ENCODE measurements at places on chromosomes 2 and 18.

DNA sequence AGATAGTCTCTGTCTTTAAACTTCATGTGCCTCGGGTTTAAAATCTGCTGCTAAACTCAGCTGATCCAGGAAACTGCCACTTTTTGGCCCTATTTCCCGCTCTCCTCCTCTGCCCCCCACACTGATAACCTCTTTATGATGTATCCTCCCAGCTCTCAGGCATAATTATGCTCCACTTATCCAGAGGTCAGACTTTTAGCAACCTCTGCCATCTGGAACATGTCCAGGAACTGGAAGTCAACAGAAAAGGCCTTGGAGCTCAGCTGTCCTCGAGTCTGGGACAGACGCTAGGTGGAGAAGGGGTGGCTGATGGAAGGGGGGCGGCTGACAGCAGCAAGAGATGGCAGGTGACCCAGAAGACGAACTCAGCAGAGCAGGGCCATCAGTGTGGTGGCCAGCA, 41.2 kb downstream of the ASAP2 start:
- DNase-seq = no peak

GRCh38 chr2:110904116-110904778, 171.9 kb downstream of the ACOXL start:
- DNase-seq = no peak

- no peak for DNase-seq
These were observed 237.4 kb downstream of the MYCN start for GRCh38 chr2:16177671-16178180.

- no peak for DNase-seq
These were observed 221.0 kb downstream of the ZNF407 start for GRCh38 chr18:74818516-74819175.

DNA sequence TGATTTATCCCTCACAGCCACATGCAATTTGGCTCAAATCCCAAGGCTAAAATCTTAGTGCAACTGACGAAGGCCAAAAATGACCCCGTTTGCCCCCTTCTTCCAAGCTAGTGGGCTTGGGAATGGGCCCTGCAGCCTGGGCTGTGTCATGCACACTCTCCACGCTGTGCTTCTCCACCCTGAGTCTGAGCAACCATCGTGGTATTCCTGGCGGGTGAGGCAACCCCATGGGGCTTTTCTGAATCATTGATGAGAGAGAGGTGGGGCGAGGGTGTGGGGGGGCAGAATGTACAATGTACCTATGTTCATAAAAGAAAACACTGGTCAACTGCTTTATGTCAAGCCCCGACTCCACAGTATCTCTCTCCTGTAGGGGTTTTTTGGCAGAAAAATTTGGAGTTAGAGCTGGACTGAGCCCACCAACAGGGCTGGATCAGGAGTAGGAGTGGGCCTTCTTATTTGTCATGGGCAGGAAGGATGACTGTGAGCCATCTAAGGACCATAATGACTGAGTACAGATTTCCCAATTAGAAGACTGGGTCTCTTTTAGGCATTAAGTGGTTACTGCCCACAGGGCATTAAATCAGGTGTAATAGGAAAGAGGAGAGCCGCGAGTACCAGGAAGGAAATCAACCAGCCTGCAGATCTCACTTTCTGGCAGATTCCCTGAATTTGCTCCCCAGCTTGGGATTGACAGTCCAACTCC, 8.9 kb downstream of the SULT1C2 start:
- DNase-seq = no peak

DNA sequence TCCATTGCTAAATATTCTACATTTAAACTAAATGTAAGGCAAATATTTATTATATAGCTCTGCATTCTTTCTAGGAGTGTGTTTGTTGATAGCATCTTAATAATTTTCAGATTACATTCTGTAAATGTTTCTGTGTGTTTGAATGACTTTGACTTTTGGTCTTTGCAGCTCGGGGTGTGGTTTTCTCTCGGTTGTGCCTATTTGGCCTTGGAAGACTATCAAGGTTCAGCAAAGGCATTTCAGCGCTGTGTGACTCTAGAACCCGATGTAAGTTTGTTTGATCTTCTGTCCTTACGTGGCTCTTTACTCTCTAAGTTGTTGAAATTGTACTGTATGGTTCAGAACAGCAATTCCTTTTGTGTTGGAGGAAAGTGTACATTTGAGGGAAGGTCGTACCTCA, 149.9 kb downstream of the TTC27 start:
- DNase-seq = no peak

DNA sequence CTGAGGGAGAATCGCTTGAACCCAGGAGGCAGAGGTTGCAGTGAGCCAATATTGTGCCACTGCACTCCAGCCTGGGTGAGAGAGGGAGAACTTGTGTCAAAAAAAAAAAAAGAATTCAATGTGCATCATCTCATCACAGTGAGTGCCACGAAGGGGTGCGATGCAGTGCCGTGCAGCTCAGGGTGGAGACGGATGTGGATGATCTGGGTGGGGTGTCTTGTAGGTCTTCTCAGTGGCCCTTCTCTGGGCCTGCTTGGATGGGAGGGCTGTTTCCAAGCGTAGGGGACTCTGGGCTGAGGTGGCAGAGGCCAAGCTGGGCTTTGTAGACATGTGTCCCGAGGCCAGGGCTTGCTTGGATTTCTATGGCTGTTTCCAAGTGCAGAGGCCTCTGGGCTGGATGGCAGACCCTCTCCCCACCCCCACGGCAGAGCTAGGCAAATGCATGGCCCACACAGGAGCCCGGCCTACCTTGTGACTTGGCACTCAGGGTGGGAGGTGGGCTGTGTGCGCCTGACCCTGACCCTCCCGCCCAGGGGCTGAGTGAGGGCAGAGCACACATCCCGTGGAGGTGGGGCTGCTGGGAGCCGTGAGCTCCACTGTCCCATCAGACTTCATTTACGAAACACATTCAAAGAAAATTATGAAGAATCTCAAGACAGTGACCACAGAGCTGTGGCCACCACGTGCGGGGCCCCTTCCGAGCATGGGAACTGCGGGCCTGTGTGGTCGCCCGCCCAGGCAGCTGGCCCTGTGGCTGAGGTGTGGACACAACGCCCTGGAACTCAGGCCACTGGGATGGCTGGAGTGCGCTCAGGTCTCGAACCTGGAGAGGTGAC, 76.4 kb downstream of the ASB1 start:
- DNase-seq = no peak

- no peak for DNase-seq
These were observed 40.9 kb downstream of the EVA1A start for GRCh38 chr2:75519843-75520242.

DNA sequence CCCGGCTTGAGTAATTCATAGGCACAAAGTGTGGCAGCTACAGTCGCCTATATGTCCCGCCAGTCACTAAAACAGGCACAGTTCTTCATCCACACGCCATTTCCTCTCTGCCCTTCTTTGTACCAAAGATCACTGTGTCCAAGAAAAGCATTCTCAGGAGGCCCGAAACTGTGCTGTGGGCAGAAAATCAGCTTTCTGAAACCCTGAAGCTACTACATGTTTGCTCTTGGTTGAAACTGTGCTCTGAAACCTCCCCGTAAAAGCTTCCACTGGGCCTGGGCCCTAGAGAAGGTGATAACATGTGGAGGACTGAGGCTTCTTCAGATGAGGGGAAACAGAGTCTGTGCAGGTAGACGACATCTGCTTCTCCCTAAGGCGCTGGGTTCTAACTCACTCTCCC, 75.6 kb upstream of the ID2 start:
- DNase-seq = no peak

DNA sequence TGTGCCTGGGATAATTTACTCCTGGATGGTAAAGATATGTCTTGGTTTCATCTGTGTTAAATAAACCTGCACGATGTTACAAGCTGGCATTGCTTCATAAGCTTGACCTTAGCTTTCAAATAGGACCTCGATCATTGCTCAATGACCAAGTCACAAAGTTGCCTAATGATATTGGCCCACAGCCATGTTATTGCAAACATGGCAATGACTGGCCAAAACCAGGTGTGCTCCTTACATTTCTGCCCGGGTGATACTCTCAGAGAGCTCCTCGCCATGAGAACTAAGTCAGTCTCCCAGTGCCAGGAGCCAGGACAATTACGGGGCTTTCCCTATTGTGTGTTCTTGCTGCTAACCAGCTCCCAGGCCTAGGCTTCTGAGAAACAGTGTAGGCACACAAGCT, 72.5 kb upstream of the CYP1B1 start:
- DNase-seq = no peak

GRCh38 chr2:74020702-74021406, 36.1 kb downstream of the TET3 start:
- no peak for DNase-seq

DNA sequence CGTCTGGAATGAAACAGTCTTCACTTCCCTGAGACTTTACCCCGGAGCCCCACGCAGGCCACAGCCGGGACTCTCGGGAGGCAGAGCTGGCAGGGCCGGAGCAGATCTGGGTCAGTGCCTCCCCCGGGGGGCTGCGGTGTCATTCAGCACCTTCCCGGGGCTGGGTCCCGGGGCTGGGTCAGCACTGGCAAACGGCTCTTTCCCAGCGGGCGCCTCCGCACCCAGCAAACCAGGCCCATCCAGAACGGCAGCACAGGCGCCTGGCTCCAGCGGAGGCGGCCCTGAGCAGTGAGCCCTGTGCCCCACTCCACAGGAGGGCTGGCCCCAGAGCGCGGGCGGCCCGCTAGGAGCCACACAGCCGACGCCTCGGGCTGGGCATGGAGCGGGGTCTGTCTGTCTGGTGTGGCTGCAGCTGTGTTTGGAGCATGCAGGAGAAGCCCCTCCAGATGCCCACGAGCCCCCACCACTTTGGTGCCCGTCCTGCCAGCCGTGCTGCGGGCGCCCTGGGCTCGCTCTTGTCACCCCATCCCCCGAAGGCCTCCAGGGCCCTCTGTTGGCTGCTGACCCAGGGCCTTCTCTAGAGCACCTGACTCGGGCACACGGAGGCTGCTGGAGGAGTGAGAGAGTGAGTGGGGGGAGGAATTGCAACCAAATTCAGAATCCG, 132.1 kb upstream of the CTDP1 start:
- DNase-seq = no peak

- no peak for DNase-seq
These were observed 116.4 kb downstream of the NDUFA10 start for GRCh38 chr2:239908744-239909143.

DNA sequence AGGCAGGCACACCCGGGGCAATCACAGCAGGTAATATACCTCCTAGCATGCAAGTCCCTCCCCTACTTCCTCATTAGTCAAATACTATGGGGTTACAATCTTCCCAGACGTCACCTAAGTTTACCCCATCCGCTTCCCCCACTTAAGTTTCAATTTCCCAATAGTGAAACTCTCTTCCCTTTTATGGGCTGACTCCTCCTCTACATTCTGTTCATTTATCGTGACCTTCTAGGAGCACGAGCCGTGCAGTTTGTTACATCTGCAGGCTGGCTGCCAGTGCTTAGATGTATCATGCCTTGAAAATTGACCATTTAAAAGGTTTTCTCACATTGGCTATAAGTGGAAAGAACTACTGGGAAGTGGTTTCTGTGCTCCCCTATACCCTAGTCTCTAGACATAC, 1357.8 kb upstream of the CRIM1 start:
- no peak for DNase-seq

GRCh38 chr2:232320443-232320803, 58.1 kb upstream of the ALPP start:
- no peak for DNase-seq

GRCh38 chr18:76384114-76384790, 110.8 kb downstream of the ZNF516 start:
- DNase-seq = no peak

GRCh38 chr2:70978341-70979179, at the start of gene ANKRD53:
TSS of gene ANKRD53 (plus strand) at chr2:70978630. CDS start at chr2:70978646, 16 bp downstream.
- DNase-seq = no peak

GRCh38 chr18:31970617-31971016, 27.7 kb upstream of the TRAPPC8 start:
- no peak for DNase-seq

GRCh38 chr2:201886504-201886903, 80.2 kb downstream of the CDK15 start:
- DNase-seq = no peak

GRCh38 chr2:180787330-180787729, 193.1 kb upstream of the UBE2E3 start:
- DNase-seq = no peak

DNA sequence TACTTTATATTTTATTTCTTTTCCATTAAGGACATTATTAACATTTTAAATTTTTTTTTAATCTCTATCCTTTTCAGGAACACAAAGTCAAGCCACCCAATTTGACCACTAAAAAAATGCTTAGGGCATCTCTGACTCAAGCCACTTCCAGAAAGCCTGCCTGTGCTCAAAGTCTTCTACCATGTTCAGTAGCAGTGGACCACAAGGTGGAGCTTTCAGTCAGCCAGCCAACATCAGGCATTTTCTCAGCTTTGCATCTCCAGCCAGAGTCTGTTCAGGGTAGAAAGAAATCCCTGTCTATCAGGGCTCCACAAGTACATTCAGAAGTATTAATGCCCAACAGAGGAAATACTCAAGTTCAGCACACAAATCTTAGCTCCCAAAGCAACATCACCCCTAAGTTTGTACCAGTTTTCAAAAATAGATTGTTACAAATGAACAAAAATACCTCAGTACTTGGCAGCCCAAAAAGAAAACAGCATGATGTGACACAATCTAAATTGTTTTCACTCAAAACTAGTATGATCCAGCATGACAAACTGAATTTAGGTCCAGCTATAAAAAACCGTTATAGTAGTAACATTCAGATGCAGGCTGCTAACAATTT, 37.6 kb downstream of the C18orf63 start:
- DNase-seq = peak; percentile 25

GRCh38 chr2:240168041-240168440, 27.6 kb upstream of the OTOS start:
- no peak for DNase-seq

GRCh38 chr18:70074116-70074515, 126.4 kb upstream of the CD226 start:
- no peak for DNase-seq

GRCh38 chr2:64423303-64423702, 30.7 kb upstream of the LGALSL start:
- DNase-seq = no peak

DNA sequence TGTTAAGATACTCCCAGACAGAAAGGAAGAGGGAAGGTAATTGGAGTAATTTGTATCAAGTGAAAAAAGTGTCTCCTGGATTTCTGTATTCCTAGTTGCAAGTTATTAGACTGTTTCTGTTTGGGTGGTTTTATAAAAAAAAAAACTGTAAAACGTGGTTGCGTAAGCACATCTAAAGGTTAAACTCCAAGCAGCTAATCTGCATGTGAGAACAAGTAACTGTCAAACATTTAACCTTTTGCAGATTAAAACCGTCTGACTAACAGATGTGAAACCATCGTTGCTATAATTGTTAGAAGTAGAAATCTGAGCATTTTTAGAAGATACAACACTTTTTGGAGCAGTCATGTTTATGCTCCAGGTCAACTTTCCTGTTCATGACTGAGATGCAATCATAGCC, 72.3 kb downstream of the AFF3 start:
- no peak for DNase-seq

- no peak for DNase-seq
These were observed 102.6 kb downstream of the PAX3 start for GRCh38 chr2:222196159-222196558.

GRCh38 chr2:213640738-213641425, 356.6 kb downstream of the SPAG16 start:
- no peak for DNase-seq

- DNase-seq = no peak
These were observed 2.1 kb downstream of the TFCP2L1 start for GRCh38 chr2:121282800-121283385.

- DNase-seq = no peak
These were observed 49.5 kb upstream of the SP3 start for GRCh38 chr2:174014699-174015070.

Data from activated CD4-positive, CD25-positive, alpha-beta regulatory T cell (primary cell).